ENCODE measurements at places on chromosomes 2 and 18.

- no peak for DNase-seq
These were observed 40.0 kb downstream of the MERTK start for GRCh38 chr2:111938392-111938791.

DNA sequence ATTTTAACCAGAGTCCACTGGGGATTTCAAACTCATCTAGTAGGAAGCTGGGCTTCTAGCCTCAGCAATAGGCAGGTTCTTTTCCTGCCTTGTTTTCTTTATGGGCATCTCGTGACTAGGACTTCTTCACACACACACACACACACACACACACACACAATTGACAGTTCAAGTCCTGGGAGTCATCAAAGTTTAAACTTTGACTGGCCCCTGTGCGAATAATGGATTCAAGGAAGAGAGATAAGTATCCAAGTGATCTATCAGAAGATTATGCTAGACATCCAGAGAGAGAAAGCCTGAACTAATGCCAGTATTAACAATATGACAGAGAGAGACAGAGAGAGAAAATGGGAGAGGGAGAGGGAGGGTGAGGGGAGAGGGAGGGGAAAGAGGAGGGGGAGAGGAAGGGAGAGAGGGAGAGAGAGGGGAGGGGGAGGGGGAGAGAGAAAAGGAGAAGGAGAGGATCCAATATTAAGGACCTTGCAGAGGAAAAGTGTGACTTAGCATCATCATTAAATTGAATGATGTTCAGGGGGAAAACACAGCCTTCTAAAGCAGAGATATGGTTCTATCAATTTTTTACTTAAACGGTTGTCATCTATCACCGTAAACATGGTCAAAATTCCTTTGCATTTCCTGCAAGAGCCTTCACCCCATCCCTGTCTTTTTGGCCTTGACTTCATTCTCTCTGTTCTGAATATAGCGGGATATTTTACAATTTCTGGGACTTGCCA is 327.6 kb upstream of the ZEB2 start:
- DNase-seq = no peak

DNA sequence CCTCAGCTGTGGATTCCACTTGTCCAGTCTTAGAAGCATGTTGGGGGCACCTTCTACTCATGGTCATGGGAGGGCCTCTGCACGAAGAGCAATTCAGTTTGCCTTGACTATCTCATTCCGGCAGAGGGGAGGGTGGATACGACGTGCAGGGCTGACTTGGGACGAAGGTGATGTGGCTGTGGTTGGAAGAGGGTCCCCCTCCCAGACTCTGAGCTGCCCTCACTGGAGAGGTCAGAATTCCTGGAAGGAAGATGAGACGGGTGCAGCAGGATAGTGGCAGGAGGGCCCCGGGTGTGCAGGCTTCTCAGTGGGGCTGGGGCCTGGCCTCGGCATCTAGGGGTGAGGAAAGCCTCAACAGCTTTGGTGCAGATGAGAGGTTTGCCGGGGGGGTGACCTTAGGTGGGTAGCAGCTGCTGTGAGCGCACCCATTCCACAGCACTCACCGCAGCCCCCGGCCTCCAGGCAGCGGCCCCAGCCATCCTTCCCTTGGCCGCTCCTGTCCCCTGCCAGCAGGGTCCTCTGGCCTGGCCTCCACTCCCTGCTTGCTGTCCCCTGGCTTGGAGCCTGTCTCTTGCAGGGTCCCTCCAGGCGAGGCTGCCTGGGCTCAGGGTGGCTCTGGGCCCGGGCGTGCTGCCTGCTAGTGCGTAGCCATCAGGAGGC is 3.2 kb downstream of the RNPEPL1 start:
- DNase-seq = no peak

GRCh38 chr2:54040250-54040649 is 69.5 kb upstream of the PSME4 start:
- DNase-seq = no peak

Measured in endothelial cell (in vitro differentiated cells).